Fibroblast of gingiva (primary cell): ENCODE measurements at places on chromosomes 3 and 15.

DNA sequence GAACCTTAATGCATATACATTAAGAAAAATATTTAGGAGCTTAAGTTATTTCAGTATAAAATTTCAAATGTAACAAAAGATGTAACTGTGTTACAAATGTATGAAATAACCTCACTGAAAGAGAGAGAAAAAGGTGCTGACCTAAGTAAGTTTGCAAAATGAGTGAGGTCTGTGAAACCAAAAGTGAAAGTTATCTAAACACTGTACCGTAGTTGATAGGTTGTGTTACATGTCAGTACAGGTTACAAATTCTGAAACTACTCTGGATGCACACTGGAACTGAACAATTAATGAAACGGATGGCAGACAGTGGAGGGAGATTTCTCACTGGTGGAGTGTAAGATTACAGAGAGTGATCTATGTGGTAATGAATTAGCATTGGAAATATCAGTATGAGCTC lies 420.7 kb downstream of the ZNF385D start:
- no peak for DNase-seq

DNA sequence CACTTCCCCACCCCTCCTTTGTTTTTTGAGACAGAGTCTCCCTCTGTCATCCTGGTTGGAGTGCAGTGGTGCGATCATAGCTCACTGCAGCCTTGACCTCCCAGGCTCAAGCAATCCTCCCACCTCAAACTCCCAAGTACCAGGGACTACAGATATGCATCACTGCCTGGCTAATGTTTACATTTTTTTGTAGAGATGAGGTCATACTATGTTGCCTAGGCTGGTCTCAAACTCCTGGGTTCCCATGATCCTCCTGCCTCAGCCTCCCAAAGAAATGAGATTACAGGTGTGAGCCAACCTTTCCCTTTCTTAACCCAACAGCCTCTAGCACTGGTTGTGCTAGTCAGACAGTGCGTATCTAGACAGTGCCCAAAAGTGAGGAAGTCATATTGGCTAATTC lies 6.4 kb upstream of the GATM start:
- no peak for DNase-seq

DNA sequence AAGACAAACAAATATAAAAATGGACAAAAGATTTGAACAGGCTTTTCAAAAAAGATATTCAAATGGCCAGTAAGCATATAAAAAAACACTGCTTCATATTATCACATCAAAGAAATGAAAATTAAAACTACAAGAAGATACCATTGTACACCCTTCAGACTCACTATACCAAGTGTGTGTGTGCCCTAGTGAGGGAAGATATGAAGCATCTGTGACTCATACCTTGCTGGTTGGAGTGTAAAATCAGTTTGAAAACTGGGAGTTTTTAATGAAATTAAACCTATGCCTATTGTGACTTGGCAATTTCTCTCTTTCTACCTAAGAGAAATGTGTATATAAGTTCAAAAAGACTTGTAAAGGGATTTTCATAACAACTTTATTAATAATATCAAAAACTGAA lies 23.5 kb upstream of the SLC15A2 start:
- DNase-seq = no peak

DNA sequence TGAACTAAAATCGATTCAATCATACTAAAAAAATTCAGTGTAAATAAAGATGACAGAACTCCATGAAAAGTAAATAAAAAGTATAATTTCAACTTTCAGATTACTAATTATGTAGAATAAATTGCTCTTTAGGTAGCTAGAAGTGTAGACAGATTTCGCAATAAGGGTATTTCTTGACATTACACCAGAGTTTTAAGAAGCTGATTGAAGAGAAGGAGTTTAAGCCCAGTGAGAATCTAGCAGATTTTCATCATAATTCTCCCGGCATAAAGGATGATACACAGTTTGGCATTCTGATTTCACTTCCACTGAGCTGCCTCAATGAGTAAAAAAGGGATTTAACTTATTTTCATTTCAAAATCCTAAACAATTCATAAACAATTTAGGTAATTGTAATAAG lies 259.2 kb downstream of the NEK10 start:
- DNase-seq = no peak

DNA sequence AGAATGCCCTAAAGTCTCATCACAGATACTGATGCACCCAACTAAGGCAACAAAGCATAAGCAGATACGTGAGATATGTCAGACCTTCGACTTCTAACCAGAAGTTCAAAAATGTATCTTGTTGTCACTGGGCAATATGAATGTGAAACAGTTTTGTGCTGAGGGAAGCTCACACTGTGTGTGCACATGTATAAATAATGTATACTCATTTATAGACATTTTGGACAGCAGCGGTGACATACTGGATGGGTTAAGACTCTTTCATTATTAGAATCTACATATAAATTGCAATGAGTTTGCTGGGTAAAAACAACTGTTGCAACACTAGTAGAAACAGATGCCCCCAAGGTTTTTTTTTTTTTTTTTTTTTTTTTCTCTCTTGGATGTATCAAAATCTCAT lies 37.9 kb downstream of the TIGIT start:
- no peak for DNase-seq

DNA sequence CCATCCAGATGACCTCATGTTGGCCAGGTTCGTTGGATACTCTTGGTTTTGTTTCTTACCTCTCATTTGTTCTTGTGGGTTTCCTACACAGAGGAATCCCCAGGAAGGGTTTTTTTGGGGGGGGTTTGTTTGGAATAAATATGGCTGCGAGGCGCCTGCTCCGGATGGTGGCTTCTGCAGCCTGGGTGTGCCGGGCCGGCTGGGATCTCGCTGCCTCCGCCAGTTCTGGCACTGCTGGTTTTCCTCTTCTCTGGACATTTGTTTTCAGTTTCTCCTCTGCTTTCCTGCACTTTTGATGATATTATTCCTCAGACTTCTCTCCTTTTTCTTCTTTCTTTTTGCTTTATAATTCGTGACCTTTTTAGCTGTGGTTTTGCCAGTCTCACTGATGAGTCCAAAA lies 187.4 kb downstream of the OR4M2 start:
- no peak for DNase-seq

DNA sequence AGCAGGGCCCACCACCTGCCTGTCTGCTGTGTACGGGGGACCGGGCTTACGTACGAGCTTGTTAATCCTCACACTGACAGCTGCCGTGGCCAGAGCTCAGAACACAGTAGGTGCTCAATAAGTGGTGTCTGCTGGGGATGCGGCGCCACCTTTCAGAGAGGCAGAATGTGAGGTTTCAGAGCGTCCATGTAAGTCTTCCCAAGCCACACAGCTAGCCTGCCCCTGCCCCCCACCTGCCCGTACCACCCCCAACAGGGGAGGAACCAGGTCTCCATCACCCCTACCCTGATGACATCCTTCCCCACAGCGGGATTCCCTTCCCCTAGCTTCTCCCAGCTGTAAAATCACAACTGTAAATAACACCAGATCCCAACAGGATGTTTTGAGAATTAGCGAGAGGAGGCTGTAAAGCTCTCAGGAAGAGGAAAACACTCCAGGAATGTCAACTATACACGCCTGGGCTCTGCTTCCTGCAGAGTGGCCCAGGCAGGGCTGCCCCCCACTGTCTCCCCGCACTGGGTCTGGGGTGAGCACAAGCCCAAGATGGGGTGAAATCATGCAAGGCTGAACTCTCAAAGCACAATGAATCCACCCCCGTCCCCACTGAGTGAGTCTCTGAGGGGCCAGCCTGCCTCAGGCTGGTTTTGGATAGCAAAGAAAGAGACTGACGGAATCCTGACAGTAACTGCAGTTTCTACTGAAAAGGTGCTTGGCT lies 250.1 kb upstream of the LYSMD4 start:
- DNase-seq = no peak

- no peak for DNase-seq
These were observed 16.2 kb upstream of the SLC6A6 start for GRCh38 chr3:14386254-14386653.

GRCh38 chr3:155252535-155252934 lies 40.9 kb downstream of the STRIT1 start:
- peak; percentile 16 for DNase-seq
